ENCODE measurements at places on chromosomes 11 and 22.

- DNase-seq, result no peak
Measured at GRCh38 chr22:26701323-26701722, 43.9 kb downstream of the MIAT start.

DNA sequence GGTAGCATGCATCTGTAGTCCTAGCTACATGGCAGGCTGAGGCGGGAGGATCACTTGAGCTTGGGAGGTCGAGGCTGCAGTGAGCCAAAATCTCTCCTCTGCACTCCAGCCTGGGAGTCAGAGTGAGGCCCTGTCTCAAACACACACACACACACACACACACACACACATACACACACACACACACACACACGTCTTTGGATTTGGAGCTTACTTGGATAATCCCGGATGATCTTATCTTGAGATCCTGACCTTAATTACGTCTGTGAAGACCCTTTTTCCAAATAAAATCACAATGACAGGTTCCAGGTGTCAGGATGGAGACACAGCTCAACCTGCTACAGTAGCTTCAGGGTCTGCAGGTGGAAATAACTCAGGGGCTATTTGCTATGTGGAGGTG, 1.1 kb downstream of the UPB1 start:
- no peak for DNase-seq

DNA sequence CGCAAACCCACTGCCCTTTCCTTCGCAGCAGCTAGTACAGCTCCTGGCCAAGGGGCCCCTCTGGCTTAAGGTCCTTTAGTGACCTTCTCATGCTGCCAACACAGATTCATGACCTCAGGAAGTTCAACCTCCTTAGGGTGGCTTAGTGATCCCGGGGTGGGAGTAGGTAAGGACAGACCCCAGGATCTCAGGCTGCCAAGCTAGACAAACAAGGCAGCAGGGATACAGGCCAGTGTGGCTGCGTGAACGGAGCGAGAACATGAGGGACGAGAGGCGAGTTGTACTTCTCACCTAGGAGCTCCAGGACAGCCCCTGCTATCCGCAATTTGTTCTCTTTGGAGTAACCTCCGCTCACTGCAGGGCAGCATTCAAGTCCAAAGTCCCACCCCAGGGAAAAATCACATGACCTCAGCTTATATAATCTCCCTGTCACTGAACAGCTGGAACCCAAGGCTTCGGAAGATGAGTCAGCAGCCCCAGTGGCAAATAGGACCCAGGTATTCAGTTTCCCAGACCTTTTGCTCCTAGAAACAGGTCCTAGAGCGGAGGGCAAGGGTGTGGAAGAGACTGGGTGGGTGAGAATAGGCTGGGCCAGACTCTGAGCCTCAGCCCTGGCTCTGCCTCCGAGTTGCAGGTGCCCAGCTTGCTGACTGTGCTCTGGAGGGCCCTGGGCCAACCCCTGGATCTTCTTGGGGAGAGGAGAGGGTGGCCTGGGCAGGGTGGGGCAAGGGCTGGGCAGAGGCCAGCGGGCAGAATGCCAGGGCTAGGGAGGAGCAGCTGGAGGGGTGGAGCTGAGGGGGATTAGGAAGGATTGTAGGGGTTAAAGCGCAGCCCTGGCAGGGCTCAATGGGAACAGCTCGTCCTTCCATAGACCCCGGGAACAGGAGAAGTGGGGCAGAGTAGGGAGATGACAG, 13.1 kb downstream of the USP2 start:
- DNase-seq, result peak; percentile 64

GRCh38 chr11:101807531-101807930, 107.3 kb upstream of the CEP126 start:
- DNase-seq, result no peak

DNA sequence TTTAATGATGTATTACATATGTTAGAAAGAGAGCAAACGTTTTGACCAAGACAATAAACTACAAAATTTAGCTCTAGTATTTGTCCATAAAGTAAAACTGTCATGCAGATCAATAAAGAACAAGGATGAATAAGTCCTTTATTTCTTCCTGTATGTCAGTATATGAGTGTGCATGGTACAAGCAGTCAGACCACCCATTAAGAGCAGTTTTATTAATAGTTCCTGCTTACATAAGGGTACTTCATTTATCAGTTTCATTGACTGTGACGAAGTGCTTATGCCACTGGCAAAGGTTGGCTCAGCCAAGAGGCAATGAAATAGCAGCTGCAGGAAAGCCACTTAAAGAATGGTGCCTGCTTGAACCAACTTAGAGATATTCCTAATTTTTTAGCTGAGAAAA, 913.0 kb upstream of the CNTN5 start:
- no peak for DNase-seq

DNA sequence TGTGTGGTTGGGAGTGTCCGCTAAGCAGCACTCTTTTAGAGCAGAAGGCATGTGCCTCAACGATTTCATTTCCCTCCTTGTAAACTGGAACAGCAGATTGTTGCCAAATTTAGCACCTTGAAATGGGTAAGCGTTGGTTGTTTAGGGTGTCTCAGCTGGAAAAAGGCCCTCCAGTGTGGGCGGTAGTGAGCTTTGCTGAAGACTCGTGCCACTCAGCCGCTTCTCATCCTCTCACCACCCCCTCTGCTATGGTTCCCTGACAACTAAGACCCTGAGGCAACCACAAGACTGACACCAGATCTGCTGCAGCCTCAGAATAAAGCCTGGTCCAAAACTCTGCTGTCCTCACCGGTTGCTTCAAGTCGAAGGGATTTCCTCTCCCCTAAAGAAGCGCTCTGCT, 9.9 kb upstream of the FERMT3 start:
- no peak for DNase-seq

DNA sequence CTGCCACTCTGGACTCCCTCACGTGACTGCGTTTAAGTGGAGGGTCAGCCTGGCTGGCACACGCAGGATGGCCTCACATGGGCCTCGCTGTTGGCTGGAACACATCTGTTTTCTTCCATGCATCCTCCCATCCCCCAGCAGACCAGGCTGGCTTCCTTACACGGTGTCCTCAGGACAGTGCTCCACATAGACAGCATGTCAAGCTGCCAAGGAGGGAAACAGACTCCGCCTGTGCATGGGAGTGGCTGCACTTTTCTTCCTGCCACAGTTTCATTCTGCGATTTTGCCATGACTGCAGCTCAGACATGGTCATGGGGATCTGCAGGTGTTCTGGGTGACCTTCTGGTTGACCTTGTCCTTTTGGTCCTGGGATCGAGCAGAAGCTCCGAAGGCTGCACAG, 344.2 kb downstream of the SHANK2 start:
- no peak for DNase-seq

DNA sequence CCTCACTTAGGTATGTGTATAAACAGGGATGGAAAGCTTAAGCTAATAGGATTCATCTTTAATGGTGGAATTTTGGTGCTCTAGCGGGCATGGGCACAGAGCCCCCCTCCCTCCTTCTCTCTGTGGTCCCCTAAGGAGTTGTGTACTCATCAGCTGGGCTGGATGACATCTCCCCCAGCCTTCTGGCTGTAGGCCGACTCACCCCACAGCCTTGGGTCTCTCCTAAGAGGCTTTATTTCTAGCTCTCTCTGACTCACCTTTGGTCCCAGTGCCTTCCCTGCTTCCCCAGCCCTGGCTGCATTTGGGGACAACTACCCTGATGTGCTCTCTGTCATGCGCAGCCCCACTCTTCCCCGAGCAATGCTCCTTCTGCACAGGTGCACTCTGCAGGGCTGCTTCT, 26.9 kb downstream of the SLC6A5 start:
- no peak for DNase-seq

DNA sequence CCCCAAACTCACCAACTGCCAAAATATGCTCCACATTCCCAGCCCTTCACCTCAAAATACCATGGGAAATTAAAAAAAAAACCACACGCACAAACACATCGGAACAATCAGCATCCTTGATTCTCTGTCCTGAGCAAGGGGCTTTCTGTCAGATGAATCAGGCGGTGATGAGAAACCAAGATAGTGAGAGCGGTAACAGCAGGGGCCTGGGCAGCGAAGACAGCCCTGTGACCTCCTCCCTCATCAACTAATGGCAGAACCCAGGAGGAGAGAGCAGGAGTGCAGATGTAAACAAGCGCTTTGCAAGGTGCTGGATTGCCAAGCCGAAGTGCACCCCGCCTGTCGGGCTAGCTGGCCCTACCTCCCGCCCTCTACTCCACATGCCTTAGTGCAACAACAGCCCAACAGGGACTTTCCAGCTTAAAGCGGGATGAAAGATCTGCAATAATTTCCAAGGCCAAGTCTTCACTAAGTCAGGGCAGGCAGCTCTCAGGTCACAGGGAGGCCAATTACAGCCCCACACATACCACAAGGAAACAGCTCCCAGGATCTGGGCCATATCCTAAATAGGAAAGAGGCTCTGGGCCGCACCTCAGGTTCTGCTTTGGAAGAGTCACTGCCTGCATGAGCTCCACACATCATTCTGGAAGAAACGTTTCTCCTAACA, 72.2 kb upstream of the BID start:
- DNase-seq, result no peak

DNA sequence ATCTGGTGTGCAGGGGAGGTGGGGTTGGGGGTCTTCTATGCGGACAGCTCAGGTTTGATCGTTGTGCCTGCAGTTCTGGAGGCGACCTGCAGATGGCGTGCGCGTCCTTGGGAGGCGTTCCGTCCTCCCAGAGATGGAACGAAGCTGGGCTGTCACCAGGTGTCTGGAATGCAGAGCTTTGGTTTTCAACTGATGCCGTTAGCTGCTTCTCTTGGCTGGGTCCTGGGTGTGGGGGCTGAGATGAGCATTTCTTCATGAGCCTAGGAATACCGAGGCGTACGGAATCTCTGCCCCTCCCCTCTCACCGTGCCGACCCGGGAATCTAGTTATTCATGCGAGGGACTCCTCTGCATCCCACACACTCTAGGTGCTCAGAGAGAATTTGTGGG, 98.6 kb downstream of the CEP164 start:
- DNase-seq, result peak; percentile 16

GRCh38 chr11:94558468-94558867, 8.7 kb upstream of the PIWIL4 start:
- DNase-seq, result no peak

GRCh38 chr11:85784480-85785265, 26.3 kb downstream of the SYTL2 start:
- no peak for DNase-seq

GRCh38 chr11:118295199-118295598, 9.3 kb upstream of the CD3E start:
- no peak for DNase-seq

DNA sequence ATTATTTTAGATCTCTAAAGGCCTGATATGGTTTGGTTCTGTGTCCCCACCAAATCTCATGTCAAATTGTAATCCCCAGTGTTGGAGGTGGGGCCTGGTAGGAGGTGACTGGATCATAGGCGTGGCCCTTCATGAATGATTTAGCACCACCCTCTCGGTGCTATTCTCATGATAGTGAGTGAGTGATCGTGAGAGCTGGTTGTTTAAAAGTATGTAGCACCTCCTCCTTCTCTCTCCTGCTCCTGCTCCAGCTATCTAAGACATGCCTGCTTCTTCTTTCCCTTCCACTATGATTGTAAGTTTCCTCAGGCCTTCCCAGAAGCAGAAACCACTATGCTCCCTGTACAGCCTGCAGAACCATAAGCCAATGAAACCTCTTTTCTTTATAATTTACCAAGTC, 114.1 kb downstream of the SERGEF start:
- peak; percentile 34 for DNase-seq

GRCh38 chr11:1929621-1930461, 10.3 kb downstream of the TNNT3 start:
- DNase-seq, result no peak

DNA sequence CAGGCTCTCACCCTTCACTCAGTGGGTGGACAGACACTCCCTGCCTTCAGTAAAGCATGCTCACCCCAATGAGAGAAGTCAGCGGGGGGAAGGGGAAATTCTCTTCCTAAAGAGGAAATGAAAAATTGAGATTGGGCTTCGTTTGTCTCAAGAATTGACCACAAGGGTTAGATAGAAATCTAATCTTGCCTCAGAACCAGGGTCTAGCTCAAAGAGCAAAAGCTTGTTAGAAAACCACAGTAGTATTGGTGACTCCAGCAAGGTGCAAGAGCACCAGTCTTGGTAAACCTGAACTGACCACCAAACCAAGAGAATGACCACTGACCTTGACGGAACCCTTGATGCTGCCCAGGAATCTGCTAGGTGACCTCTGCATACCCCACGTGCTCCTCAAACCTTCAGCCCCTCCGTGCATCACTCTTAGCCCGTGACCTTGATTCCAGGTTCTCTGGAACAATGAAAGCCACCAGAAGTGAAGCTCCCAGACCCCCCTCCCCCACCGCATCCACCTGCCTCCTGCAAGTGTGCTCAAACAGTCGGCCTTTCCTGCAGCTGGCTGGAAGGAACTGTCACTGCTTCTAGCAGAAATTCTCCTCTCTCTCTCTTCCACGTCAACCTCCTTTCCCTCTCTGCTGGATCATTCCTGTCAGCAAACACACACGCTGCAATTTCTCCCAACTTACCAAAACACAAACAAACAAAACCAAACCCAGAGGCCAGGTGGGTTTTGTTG, 3.1 kb upstream of the TMA7B start:
- no peak for DNase-seq

DNA sequence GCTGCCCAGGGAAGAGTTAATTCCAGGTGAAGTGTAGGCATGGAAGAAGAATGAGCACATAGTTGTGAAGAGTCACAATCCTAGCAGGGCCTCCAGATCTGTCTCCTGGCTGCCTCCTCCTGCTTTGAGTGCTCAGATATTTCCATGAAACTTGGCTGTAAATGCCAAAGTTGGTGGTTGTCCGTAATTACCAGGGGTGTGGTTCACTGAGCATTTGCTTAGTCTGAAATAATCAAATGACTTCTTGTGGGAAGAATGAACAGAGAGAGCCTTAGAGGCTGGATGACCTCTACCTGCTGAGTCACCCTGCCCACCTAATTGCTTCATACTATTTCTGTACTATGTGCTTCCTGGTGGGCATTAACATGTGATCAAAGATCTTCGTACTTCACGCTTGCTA, 50.9 kb downstream of the APIP start:
- no peak for DNase-seq

DNA sequence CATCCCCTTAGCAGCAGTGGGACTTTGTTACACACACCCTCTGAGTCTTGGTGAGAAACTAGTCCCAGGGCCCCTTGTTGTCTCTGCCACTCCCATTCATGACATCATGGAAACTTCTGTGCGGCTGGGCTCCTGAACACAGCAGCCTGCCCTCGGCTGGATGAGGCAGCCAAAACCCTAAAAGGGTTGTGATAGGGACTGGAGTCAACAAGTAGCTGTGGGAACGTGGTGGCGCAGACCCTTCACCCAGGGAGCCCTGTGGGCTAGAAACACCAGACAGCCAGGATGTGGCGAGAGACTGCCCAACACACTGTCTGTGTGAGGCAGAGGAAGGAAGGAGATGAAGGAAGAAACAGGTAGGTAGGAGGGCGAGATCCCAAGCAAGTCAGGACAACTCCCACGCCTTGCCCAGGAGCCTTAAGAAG, 3.9 kb downstream of the CD3D start:
- no peak for DNase-seq

GRCh38 chr11:87315229-87315628, 277.5 kb downstream of the TMEM135 start:
- DNase-seq, result no peak

DNA sequence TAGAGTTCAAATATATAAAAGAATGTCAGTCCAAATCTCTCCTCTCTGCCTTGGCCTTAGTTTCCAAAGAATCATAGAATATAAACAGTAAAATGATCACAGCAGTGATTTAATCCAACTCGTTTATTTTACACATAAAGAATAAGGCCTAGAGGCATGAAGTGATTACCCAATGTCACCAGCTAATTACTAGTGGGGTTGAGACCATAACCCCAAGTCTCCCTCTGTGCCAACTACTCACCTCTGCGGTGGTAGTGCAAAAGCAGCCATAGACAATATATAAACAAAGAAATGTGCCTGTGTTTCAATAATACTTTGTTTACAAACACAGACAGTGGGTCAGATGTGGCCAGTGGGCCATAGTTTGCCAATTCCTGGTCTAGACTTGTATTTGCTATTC, 96.6 kb upstream of the FAT3 start:
- no peak for DNase-seq
